ENCODE measurements at places on chromosomes 7 and 10. TPM values are rescaled to one million over a fixed set of nuclear protein-coding genes. Genes with fewer than 3 reads are reported as not detected.

- DNase-seq = no peak
Measured at GRCh38 chr7:126578338-126578737, 674.4 kb downstream of the GRM8 start.

GRCh38 chr7:18469316-18469715, 26.2 kb upstream of the HDAC9 start:
- DNase-seq = no peak

GRCh38 chr7:102426268-102427018, 6.9 kb upstream of the ORAI2 start:
- DNase-seq = no peak

- no peak for DNase-seq
Measured at GRCh38 chr7:74256491-74257408, 2.6 kb upstream of the RFC2 start.

DNA sequence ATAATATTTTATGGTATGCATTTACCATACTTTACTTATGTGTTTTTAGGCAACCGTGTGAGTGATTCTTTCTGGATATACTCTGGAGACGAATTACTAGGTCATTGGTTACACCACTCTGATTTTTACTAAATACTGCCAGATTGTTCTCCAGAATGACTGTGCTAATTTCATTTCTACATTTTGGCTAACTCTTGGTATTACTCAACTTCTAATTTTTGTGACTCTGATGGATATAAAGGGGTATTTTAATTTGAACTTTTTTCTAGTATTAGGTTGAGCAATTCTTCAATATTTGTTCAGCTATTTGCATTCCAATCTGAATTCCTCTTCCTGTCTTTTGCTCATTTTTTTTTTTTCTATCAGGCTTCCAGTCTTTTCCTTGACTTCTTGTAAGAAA, 223.6 kb downstream of the MDFIC start:
- DNase-seq = no peak

DNA sequence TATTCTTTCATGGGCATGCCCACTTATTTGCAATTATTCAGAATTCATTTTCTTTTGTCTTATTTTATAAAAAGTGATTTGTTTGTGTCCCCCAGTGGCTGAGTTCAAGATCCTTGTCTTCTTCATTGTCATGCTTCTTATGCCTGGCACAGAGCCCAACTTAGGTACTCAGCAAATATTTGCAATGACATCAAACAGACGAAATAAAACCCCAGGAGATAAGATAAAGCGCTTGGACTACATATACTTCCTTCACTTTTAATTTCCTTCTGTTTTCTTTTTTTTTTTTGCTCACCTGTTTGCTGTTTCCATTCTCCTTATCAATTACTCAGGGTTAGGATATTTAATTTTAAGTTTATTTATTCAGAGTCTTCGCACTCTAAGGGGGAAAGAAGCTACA, 225.0 kb downstream of the SDHAF3 start:
- no peak for DNase-seq

DNA sequence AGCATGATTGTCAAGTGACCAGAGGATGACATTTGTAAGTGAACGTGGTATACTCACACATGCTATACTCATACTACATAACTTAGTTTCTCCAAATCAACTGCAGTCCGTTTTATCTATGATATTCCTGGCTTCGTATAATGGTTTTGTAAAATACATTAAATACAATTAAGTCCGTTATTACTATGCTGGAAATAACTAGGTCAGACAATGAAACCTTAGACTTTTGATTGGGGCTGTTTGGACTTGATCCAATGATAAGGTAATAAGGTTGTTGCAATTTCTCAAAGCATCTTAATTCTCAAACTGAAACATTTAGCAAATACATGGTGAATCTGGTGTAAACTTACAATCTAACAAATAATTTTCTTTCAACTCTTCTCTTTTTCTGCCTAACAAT, 117.0 kb downstream of the TWIST1 start:
- DNase-seq = no peak

DNA sequence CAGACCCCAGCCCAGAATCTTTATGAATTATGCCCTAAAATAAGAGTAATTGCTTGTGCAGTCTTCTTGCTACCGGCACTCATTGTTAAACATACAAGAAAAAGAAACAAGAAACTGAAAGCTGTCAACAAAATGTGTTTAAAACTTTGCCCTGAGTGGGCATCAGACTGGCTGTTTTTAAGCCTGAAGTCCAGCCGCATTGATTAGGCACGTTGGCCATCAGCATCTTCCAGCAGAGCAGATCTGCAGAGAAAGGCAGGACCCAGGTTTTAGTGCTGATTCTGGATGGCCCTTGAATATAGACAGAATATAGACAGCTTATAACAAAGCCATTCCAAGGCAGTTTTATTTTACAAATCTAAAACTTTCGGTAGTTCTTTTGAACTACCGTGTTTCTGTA, 102.8 kb downstream of the POLL start:
- no peak for DNase-seq

- no peak for DNase-seq
Measured at GRCh38 chr7:157676001-157676400, 339.2 kb downstream of the DNAJB6 start.

- DNase-seq = no peak
Measured at GRCh38 chr7:120337308-120337907, 64.4 kb downstream of the KCND2 start.

- no peak for DNase-seq
Measured at GRCh38 chr10:3704565-3705325, 80.3 kb downstream of the KLF6 start.

GRCh38 chr7:6172910-6173295, 99.5 kb downstream of the CYTH3 start:
- DNase-seq = no peak

TIMM23B gene
- 22.5 TPM for total RNA-seq

LRRTM3 gene
- total RNA-seq = not detected

PRTFDC1 gene
- 2.8 TPM for total RNA-seq

MRLN gene
- not detected for total RNA-seq

VSTM2A gene
- total RNA-seq = not detected

STEAP1B gene
- 16.4 TPM for total RNA-seq

CAMK1D gene
- total RNA-seq = 2.0 TPM
